ENCODE measurements at places on chromosomes 7 and 10.

GRCh38 chr10:79045566-79046175 is 23.1 kb upstream of the ZMIZ1 start:
- DNase-seq: no peak

DNA sequence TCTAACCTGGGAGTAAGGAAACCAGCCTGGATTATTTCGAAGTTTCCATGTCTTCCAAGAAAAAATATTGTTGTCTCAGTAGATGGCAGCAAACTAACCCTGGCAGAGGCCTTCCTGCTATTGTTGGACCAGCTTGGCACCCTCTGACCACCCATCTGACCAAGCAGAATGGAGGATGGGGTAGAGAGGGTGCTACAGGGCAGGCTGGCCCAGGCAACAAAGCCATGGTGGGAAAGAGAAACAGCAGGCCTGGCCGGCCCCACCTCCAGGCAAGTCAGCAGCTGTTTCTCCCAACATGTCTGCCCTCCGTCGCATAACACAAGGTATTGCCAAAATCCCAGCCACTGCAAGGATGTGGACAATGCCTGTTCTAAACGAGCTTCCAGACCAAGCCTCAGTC is 95.0 kb downstream of the FAM53B start:
- DNase-seq: no peak

DNA sequence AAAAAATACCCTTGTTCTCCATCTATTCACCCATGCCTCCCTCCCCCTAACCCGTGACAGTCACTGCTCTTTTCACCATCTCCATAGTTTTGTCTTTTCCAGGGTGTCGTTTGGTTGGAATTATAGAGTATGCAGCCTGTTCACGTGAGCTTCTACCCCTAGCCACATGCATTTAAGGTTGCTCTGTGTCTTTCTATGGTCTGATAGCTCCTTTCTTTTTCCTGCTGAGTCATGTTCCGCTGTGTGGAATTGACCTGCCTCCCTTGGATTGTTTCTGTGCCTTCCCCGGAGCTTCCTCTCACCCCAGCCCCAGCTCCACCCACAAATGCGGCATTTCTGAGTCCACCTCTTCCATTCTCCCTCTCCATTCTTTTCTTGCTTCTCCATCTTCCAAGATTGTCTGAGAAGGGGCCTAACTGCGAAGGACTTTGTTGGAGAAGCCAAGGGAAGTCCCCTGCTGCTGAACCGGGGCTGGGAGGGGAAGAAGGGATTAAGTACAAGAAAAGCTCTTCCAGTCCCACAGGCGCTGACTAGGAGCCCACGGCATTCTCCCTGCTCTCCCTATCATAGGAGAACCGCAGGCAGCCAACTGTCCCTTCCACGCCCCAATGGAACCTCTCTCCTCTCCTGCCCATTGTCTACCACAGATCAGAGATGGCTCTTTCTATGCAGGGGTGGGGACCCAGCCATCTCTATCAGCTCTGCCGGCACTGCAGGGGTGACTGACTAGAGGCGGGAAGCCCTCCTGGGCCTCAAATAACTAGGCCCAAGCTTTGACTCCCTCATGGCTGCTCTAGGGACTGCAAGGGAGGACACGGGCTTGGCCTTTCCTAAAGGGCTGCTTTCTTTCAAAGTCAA is 87.5 kb upstream of the ANLN start:
- no peak for DNase-seq

DNA sequence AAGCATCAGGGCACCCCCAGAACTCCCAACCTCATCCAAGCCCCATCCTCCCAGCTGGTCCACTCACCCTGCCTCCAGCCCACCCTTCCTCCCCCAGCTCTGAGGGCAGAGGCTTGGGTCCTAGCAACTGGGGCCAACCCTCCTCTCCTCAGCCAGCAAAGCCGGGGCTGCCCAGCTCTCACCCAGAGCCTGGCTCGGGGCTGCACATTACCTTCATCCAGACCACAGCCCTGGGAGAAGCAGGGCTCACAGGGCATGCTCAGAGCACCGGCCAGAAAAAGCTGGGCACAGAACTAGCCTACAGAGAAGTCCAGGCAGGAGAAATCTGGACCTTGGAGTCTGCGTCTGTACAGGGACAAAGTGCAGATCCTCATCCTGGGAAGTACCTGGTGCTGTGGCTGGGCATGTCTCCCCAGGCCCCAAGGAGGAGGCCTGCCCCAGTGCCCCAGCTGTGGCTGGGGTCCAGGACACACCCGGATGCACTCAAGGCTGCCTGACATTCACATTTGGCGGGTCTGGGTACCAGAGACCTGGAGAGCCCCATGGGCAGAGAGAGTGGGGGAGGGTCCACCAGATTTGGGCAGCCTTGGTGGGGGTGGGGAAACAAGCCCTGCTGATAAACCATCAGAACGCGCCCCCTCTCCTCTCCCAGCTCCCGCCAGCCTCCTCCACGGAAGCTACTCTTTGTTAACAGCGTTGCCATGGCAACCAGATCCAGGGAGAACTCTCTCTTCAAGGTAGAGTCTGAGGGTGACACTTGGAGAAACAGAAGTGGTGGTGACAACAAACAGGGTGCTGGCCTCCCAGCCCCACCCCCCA is 5.1 kb downstream of the RASGEF1A start:
- DNase-seq: no peak

DNA sequence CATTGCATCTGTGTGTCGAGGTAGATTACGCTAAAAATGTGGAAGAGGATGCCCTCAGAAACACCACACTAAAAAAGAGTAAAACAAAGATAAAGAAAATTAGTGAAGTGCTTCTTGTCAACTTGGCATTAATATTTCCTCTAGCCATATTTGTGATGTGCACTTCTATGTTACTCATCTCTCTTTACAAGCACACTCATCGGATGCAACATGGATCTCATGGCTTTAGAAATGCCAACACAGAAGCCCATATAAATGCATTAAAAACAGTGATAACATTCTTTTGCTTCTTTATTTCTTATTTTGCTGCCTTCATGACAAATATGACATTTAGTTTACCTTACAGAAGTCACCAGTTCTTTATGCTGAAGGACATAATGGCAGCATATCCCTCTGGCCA is 79.0 kb upstream of the SCIN start:
- DNase-seq: no peak

- peak; percentile 27 for DNase-seq
These were observed 43.2 kb upstream of the FAM133B start for GRCh38 chr7:92633211-92633906.

DNA sequence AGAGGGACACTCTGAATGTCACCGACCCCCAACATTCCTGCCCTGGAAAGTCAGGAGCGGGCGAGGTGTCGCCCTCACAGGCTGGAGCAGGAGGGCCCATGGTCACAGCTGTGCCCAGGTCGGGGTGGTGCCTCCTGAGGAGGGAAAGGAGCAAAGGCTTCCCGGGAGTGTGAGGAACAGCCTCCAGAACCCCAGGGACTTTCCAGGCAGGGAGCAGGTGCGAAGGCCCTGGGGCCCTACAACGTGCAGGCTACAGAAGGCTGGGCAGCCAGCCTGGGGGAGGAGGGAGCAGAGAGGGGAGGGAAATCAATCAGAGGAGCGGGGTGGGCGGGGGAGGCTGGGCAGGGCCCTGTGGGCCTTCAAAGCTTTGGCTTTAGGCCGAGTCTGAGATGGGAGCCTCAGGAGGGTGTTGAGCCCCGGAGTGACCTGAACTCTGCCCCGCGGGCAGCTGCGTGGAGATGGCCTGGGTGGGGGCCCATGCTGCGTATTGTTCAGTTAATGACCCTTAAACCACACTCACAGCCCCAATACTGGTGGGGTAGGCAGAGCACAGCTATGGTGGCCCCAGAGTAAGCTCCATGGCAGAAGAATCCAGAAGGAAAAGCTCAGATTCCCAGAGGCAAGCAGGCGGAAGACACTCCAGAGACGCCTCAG is 44.2 kb upstream of the PPP2R2D start:
- no peak for DNase-seq

- peak; percentile 42 for DNase-seq
These were observed 171.1 kb downstream of the GRM3 start for GRCh38 chr7:86814661-86815379.

DNA sequence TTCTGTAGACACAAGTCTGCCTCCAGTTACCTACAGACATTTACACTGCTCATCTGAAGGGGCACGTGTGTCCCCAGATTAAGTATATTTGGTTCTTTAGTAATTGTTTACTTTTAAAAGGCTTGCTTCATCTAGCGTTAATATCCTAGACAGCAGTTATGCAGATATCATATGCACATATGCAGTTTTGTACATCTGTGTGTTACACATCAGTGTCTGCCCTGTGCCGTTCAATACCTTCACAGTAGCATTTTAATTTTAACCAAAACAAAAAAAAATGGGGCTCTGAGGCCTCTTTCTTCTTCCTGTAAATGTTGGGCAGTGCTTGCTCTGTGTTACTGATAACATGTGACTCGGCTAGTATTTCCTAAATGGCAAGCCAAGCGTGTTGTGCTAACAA is 331.4 kb upstream of the MGMT start:
- no peak for DNase-seq

DNA sequence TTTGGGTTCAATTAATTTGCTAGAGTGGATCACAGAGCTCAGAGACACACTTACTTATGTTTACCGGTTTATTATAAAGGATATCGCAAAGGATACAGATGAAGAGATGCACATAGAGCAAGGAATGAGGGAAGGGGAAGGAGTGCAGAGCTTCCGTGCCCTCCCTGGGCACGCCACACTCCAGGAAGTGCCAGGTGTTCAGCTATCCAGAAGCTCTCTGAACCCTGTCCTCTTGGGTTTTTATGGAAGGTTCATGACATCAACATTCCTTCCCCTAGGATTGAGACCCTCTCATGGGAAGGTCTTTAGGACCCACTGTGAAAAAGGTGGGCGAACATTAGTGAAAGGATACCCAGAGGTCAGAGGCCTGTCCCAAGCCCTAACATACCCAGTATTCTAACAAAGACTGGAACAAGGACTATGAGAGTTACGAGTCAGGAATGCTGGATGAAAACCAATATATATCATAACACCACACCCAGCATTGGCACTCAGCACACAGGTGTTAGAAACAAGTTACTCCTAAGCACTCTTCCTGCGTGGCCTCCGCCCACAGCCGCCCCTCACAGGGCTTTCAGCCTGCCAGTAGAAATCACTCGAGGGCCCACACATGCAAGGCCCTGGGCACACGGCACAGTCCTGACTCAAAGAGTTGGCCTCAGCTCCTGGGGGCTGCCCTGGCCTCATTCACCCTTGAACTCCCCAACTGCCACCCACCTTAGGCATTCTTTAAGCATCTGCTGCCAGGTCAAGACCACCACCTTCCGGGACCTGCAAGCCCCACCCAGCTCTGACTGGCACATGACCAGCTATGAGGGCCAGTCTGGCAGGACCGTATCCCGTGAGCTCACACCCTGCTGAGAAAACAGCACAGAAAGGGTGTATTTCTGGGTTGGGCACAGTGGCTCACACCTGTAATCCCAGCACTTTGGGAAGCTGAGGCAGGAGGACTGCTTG is 5.6 kb upstream of the AIFM2 start:
- no peak for DNase-seq

- peak; percentile 60 for DNase-seq
These were observed 141.2 kb downstream of the COBL start for GRCh38 chr7:51175316-51175991.

GRCh38 chr10:62528441-62528840 is 154.3 kb downstream of the ZNF365 start:
- DNase-seq: no peak

- no peak for DNase-seq
These were observed 3.7 kb downstream of the ZNF775 start for GRCh38 chr7:150382844-150383225.

- DNase-seq: no peak
These were observed 235.9 kb upstream of the PRSS1 start for GRCh38 chr7:142513178-142513955.

DNA sequence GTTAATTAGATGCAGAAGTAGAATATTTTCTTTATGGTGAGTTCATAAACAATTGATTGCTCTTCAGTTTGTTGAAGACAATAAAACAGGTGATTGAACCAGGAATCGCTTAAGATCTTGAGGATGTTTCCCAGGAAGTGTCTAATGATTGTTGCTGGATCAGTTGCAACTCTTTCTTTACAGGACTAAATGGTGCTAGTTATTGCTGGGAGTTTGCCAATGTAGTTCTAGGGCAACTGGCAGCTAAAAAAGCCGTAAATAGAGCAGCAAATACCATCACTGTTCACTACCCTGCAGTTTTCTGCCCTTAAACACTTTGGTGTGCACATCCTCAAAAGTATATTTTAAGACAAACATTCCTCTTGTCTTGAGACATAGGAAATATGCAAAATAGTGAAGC is 119.2 kb upstream of the ANK3 start:
- DNase-seq: no peak

- no peak for DNase-seq
These were observed 166.2 kb upstream of the INHBA start for GRCh38 chr7:41869091-41869490.

GRCh38 chr7:31410265-31410664 is 69.7 kb upstream of the NEUROD6 start:
- no peak for DNase-seq

- DNase-seq: no peak
These were observed 82.2 kb upstream of the DDC start for GRCh38 chr7:50647286-50647980.

DNA sequence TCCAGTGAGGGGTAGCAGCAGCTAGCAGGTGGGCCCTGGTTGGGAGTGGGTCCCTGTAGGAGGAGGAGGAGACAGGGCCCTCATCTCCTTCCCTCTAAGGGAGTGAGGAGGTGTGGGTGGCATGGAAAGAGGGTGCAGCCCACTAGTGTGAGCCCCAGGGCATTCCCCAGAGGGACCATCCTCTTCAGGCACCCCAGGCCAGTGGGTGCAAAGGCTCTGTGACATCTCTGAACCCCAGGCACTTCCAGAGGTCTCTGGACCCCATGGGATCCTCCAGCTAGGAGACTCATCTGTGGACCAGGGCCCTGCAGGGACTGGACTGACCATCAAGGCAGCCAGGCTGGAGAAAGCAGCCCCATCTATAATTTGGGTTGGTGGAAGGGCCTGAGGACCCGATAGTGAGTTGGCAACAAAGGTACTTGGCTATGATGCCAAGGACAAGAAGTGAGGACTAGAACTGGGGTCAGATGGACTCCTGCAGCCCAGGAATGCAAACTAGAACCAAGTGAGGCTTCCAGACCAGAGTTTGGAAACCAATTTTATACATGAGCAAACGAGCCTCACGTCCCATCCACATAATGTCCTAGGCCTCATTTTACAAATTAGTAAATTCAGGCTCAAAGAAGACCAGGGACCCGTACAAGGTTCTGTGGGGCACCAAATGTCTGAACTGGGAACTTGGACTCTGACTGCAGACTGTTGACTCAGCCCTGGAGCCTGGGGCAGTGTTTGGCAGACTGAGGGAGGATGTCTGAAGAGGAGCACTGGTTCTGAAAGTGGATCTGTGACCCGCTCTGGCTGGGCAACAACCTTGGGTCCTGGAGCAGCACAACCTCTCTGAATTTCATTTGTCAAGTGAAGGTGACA is 1.4 kb upstream of the VSTM4 start:
- DNase-seq: no peak

DNA sequence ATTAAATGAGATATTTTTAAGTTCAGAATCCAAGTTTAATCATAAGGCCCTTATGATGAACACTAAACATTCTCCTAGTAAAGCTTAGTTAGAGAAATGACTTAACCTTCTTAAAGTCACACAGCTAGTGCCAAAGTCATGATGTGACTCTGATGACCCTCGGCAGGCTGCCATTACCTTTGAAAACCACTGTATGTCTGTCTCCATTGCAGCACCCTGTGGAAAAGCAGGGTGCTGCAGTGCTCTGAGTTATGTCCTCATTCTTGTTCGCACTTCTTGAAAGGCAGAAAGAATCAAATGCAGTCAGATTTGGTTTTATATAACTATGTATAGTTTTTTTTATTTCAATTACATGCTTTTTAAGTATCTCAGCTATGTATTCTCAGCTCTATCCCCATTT is 105.0 kb downstream of the PHTF2 start:
- no peak for DNase-seq

- DNase-seq: no peak
These were observed 39.5 kb downstream of the GSDME start for GRCh38 chr7:24717694-24718320.

All from NT2/D1 (cell line).